ENCODE measurements at places on chromosomes 6 and 20. TPM values are rescaled to one million over a fixed set of nuclear protein-coding genes. Genes with fewer than 3 reads are reported as not detected.

DNA sequence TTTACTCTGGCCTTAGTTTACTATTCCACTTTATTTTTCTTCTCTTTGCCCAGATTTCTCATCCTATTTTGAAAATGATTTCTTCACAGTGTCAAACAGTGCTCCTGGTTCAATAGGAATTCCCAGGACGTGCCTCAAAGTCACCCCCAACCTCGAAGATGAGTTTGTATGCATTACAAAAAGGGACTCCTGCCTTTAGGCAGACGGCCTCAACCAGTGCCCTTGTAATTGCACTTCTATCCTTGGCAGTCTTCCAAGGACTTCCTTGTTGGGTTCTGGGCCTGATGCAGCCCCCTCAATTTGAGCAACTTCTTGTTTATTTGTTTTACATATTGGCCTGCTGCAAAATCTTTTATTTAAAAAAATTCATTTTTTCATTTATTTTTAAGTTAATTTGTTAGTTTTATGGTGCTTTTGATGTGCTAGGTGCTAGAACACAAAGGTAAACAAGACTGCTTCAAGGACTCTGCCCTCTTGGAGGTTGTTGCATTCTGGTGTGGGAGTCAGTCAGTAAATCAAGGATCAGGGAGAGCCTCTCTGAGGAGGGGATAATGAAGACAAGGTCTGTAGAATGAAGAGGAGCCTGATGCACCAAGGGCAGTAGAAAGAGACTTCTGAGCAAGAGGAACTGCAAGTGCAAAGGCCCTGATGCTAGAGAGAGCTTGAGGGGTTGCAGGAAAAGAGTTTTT lies 181.5 kb upstream of the LAMP5 start:
- H3K4me1 ChIP-seq: no peaks in the 10 kb centered on the region
- no peaks in the 10 kb centered on the region for H3K27me3 ChIP-seq
- no peaks in the 10 kb centered on the region for H3K36me3 ChIP-seq

DNA sequence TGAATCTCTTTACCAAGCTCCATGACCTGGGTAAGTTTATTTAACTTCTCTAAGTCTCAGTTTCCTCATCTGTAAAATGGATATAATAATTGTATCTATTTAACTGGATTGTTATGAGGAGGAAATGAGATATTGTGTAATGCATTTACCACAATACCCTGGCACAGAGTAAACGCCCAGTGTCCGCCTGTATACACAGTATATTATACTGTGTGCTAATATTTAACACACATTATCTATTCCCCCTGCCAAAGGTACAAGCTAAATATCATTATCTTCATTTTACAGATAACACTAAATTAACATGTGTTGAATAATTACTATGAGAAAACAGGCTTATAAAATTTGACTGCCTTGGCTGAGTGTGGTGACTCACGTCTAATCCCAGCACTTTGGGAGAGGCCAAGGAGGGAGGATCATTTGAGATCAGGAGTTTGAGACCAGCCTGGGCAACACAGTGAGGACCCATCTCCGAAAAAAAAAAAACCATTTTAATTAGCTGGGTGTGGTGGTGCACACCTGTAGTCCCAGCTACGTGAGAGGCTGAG lies 38.7 kb upstream of the TNFRSF21 start:
- H3K27me3 ChIP-seq: 0 out of 2 replicates have a peak, but pooled peaks cover 4% of the 10 kb centered on the region
- no peaks in the 10 kb centered on the region for H3K36me3 ChIP-seq
- H3K4me1 ChIP-seq: no peaks in the 10 kb centered on the region
- DNase-seq: no peak
- no peak overlapping the region for H3K4me3 ChIP-seq
- H3K27ac ChIP-seq: no peak overlapping the region

GRCh38 chr20:62707276-62707920 lies 1.2 kb upstream of the NTSR1 start:
- H3K36me3 ChIP-seq: no peaks in the 10 kb centered on the region
- H3K27me3 ChIP-seq: peaks cover 6% of the 10 kb centered on the region
- no peak for DNase-seq
- no peak overlapping the region for H3K27ac ChIP-seq
- no peak overlapping the region for H3K4me3 ChIP-seq

DNA sequence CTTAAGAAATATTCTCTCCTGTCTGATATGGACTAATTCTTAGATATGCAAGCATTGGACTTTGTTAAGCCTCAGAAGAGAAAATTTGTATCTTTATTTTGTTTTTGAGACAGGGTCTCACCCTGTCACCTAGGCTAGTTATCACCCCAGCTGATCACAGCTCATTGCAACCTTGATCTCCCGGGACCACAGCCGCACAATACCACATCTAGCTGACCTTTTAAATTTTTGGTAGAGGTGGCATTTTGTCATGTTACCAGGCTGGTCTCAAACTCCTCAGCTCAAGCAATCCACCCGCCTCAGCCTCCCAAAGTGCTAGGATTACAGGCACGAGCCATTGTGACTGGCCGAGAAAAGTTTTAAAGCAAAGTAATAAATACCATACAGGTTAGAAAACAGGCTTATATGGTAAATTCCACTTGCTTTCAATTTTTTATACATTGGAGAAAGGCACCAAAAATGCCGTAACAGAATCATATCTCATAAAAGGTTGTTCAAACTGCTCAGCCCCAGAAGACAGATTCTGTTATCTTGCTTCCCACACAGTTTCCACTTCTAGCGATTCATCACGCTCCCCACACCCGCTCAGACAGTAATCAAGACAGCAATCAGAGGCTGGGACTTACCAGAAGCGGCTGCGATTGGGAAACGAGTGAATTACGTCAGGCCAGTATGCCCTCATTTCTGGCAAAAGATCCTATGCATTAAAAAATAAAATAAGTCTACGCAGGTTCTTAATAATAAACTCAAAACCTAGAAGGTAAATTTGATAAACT lies 13.8 kb downstream of the RNASET2 start:
- H3K4me1 ChIP-seq: no peaks in the 10 kb centered on the region
- no peak overlapping the region for H3K27ac ChIP-seq
- no peak for DNase-seq
- H3K4me3 ChIP-seq: no peak overlapping the region
- H3K36me3 ChIP-seq: peaks cover 50% of the 10 kb centered on the region
- H3K27me3 ChIP-seq: no peaks in the 10 kb centered on the region

DNA sequence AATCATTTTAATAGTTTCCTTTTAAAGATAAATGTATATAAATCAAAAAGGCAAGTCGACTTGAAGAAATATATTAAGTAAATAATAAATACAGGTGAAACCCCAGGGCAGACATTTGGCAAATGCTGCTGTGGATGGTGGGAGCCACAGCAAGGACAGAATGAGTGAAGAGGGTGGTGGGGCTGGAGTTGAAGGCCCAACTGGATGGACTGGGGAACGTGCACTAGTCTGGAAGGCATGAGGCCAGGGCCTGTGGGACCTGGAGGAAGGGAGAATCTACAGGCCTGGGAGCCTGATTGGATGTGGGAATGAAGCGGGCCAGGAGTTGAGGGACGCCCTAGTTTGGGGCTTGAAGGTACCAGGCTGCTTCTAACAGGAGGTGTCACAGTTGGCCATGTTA lies 30.6 kb upstream of the BLCAP start:
- no peak overlapping the region for H3K27ac ChIP-seq
- H3K4me1 ChIP-seq: no peaks in the 10 kb centered on the region
- DNase-seq: no peak
- H3K27me3 ChIP-seq: no peaks in the 10 kb centered on the region
- no peak overlapping the region for H3K4me3 ChIP-seq

CDSN gene
- polyA plus RNA-seq: not detected

PAK5 gene
- polyA plus RNA-seq: not detected

SCAND1 gene
- 118 TPM for polyA plus RNA-seq

C6orf132 gene
- polyA plus RNA-seq: not detected

CALHM4 gene
- polyA plus RNA-seq: not detected
